ENCODE measurements at places on chromosomes 7 and 10. TPM values are rescaled to one million over a fixed set of nuclear protein-coding genes. Genes with fewer than 3 reads are reported as not detected.
A peak's percentile ranks its signal among the peaks of the same experiment; 100 is the strongest.

HOXA10 gene
- total RNA-seq = 8.9 TPM

GRCh38 chr7:23405240-23405618 is 65.1 kb downstream of the IGF2BP3 start:
- DNase-seq = no peak

VSIR gene
- 126 TPM for total RNA-seq

GRCh38 chr7:2278026-2278425 is 36.0 kb downstream of the NUDT1 start:
- DNase-seq = no peak

ZNF804B gene
- total RNA-seq = not detected

RADIL gene
- total RNA-seq = 5.0 TPM

MBL2 gene
- total RNA-seq = not detected

- no peak for DNase-seq
Observed at GRCh38 chr7:37068038-37068437, 343.7 kb upstream of the AOAH start.

DGKI gene
- total RNA-seq = 2.4 TPM

SFTPA1 gene
- not detected for total RNA-seq

ZEB1 gene
- 141 TPM for total RNA-seq

- DNase-seq = no peak
Observed at GRCh38 chr10:110667620-110668343, 23.6 kb downstream of the RBM20 start.

DNA sequence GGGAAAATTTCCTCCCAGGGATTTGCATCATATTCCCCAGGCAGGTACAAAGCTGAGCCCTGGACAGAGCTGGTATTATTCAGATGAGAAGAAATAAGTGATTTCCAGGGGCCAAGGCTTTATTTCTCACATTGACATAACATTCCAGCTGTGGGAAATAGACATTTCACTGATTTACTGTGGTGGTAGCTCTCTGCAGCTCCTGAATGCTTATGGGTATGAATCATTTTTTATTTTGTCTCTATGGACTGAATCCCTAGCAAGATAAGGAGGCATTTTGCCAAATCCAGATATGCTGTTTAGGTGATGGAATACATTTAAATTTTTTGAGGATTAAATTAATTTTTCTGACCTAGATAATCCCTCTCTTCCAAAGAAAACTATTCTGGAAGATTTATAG is 97.9 kb downstream of the MTPN start:
- no peak for DNase-seq

GRCh38 chr10:16945593-16945992 is 128.4 kb upstream of the RSU1 start:
- no peak for DNase-seq

DNA sequence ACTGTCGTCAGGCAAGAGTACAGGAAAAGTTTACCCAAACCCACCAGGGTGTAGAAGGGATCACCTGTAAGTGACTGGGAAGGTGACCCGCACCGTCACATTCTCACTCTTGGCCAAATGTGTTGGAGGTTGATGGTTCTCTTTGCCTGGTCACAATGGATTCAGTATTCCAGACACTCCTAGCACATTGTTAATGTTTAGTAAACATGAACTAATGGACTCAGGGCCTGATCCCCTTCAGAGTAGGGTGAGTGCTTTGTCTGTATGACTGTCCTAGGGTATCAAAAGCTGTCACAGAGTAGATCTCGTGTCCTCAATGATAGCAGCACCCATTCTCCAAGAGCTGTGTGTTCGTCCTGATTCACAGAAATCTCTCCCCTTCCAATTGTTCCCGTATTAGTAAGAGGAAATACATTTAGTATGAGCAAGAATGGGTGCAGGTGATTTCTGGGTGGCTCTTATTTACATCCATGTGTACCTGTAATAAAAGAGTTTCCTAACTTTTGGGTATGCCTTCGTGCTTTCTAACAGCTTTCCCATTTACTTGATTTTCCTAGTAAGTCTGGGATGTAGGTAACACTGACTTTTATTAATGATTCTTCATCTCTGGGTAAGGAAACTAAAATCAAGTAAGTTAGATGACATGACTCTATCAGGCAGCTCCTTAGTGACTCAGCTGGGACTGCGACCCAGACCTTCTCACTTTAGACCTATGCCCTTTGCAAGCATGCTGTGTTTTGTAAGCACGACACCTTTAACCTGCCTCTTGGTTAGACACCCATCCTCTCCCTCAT is 4.7 kb downstream of the EEPD1 start:
- no peak for DNase-seq

DNA sequence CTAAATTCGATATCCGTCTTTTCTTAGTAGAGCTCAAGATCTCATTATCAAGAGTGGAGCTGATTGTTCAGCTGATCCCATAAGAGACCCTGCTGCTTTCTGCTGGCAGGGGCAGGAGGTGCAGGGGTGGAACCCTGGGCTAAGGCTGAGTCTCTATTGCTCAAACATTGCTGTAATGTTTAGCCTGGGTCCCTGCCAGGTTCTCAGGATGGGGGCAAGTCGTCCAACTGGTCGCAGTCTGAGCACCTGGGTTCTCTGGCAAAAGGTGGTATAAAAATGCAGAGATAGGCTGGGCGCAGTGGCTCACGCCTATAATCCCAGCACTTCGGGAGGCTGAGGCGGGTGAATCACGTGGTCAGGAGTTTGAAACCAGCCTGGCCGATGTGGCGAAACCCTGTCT is 62.0 kb upstream of the NRBF2 start:
- DNase-seq = no peak

PIP gene
- total RNA-seq = not detected

HECW1 gene
- total RNA-seq = 0.24 TPM

GRCh38 chr7:93992421-93993110 is 11.6 kb downstream of the BET1 start:
- DNase-seq = no peak

CYP26A1 gene
- not detected for total RNA-seq

GRCh38 chr7:144835652-144836544 is at the start of gene TPK1:
TSS of gene TPK1 (minus strand) at chr7:144836053. CDS start at chr7:144835602, 451 bp downstream.
- DNase-seq = peak; percentile 98

DNA sequence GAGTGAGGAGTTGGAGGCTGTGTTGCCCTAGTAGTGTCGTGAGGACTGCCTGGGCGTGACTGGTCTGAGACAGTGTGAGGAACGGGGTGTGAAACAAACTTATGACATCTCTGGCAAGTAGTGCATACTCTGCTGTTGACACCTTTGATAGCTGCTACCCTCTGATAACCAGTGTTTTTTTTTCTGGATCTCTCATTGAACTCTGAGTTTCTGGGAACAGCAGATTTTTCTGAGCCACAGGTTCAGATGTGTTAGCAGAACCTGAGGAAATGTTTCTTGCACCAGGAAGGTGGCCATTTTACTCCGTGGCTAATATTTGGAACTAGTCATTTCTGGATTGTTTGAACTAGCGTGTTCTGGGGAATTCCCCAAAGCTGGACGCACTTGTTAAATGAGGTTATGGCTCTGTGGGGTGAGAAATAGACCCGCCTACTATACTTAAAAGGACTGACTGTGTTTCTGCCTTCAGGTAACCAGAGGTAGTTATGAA is 52.9 kb downstream of the AUTS2 start:
- no peak for DNase-seq

DNA sequence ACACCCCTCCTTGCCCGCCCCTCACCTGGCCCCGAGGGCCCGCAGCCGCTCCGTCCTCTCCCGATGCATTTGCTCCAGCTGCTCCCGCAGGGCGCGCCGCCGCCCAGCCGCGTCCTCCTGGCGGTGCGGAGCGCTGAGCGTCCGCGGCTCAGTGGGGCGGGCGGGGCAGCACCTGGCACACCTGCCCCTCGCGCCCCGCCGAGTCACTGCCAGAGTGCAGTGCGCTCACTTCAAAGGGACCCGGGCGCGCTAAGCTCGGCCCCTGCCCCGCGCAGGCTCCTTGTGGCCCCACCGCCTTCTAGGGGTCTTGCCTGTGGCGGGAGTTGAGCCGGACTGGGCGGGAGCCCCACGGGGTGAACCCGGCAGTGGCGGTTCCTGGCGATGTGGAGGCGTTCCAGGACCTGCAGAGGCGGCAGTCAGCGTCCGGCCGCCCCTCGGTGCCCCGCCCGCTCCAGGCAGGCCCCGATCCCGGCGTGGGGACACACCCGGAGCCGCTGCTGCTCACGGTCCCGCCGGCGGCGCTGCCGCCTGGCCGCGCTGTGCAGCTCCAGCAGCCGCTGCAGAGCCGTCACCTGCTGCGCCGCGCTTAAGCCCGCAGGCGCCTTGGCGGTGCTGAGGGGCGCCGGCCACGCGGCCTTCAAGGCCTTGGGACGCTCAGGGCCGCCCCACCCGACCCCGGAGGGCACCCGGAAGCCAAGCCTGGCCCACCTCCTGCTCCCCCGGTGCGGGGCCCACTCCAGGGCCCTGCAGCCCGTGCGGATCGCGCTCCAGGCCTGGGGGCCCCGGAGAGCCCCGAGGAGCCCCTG is 6.7 kb downstream of the ATP6V1F start:
- no peak for DNase-seq

- DNase-seq = no peak
Observed at GRCh38 chr7:150339409-150339809, 2.0 kb downstream of the RARRES2 start.

- no peak for DNase-seq
Observed at GRCh38 chr10:6175329-6176055, 27.2 kb upstream of the PFKFB3 start.

DNA sequence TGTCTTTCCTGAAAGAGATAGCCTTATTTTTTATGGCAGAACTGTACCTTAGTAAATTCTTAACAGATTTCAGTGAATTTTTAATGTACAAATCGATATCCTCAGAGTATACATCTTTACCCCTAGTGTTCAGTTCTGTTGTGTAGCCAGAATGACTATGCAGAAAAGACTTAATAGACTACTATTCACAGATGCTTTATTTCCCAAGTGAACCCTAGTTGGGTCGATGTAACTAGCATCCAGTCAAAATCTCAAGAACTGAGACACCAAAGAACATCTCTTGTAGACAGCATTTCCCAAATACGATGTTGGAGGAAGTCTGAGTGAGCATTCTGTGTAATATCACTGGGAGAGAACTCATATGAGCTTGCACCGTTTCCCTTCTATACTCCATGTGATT is 1.5 kb downstream of the AKR1C3 start:
- DNase-seq = no peak

TWNK gene
- total RNA-seq = 5.2 TPM

JMJD1C gene
- total RNA-seq = 91.1 TPM

GRCh38 chr7:12389089-12389700 is 14.5 kb downstream of the VWDE start:
- no peak for DNase-seq

ZPBP gene
- total RNA-seq = not detected

ABCB1 gene
- total RNA-seq = 4.1 TPM

GRCh38 chr7:14842523-14842922 is 60.0 kb downstream of the DGKB start:
- no peak for DNase-seq

GRCh38 chr10:86878983-86879713 is 78.3 kb downstream of the MMRN2 start:
- no peak for DNase-seq

CNPY4 gene
- total RNA-seq = 9.6 TPM

CALHM3 gene
- not detected for total RNA-seq

DNA sequence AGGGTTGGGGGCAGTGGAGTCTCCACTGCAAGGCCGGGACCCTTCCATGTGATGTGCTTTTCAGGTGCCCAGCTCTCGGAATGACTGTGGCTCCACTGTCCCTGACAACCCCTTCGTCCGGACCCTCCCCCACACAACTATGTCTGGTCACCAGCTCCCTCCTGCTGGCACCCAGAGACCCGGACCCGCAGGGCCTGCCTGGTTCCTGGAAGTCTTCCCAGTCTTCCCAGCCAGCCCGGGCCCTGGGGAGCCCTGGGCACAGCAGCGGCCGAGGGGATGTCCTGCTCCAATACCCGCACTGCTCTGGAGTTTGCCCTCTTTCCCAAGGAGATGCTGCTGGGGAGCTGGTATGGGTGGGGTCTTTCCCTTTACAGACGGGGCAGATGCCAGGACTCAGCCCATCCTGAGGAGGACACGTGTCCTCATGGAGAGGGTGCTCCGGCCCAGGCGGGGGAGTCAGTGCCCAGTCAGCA is 5.5 kb downstream of the ATP6V0E2 start:
- DNase-seq = no peak

HYAL4 gene
- not detected for total RNA-seq

GRCh38 chr10:73156054-73156453 is 11.8 kb downstream of the ECD start:
- no peak for DNase-seq

DNA sequence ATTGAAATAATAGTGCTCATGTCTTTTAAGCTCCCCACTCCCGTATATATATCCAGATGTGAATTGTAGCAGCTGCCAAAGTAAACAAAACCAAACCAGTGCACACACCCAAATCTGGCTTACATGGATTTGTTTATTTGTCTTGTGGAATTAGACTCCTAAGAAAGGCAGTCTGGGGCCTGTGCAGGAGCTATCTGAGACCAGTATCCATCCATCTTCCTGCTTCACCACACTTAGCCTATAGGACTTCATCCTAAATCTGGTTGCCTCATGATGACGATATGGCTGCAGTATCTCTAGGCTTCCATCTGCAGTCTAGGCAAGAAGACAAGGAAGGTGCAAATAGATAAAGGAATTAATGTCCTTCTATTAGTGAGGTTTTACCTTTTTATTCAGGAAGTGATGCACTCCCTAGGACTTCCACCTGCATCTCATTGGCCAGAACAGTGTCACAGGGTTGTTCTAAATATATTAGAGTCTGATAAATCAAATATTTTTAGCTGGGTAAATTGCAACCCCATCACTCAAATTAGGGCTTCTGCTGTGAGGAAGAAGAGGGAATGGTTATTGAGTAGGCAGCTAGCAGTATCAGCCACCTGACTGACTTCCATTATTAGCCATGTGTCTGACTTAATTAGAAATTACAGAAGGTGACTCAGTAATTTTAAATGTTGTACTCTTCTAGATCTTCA is 6.0 kb downstream of the WIPF3 start:
- DNase-seq = no peak

GRCh38 chr7:30850426-30850825 is 61.2 kb upstream of the AQP1 start:
- no peak for DNase-seq

FOXK1 gene
- total RNA-seq = 32.3 TPM

OPALIN gene
- total RNA-seq = not detected

- DNase-seq = no peak
Observed at GRCh38 chr10:58888957-58889356, 287.5 kb upstream of the PHYHIPL start.

GRCh38 chr7:27952456-27953285 is 212.7 kb downstream of the TAX1BP1 start:
- DNase-seq = no peak

CPN1 gene
- not detected for total RNA-seq

- no peak for DNase-seq
Observed at GRCh38 chr7:18772567-18772965, 277.0 kb downstream of the HDAC9 start.
